Cerebellar nuclear complex (tissue), 1 donor: ENCODE measurements at places on chromosomes 13 and 19.

GRCh38 chr13:99227331-99227900, 26.8 kb downstream of the UBAC2 start:
- DNase-seq: no peak

DNA sequence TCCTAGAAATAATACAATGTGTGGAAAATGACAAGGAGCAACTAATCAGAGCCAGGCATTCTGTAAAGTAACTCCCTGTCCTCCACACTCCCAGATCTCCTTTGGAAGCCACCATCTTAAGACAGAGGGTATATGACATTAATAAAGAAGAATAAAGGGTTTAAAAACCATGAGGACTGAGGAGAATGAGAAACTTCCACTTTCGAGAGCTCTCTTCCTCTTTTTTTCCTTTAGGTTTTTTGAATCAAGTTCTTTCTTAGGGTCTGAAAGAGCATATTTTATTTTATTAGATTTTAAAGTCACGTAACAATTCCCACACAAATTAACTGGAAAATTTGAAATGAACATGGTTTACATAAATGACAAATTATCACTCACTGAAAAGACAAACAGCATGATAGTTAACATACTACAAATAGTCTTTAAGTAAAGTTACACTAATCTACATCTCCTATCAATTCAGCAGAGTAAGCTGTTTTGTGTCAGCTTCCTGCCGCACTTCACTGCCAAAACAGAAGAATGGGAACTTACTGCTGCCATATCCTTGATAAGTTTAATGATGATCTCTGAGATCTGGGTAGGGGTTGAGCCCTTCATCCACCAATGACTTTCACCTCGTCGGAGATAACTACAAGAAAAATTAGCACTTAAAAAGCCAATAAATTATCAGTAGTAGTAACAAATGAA, 38.6 kb upstream of the FBXL3 start:
- DNase-seq: no peak

DNA sequence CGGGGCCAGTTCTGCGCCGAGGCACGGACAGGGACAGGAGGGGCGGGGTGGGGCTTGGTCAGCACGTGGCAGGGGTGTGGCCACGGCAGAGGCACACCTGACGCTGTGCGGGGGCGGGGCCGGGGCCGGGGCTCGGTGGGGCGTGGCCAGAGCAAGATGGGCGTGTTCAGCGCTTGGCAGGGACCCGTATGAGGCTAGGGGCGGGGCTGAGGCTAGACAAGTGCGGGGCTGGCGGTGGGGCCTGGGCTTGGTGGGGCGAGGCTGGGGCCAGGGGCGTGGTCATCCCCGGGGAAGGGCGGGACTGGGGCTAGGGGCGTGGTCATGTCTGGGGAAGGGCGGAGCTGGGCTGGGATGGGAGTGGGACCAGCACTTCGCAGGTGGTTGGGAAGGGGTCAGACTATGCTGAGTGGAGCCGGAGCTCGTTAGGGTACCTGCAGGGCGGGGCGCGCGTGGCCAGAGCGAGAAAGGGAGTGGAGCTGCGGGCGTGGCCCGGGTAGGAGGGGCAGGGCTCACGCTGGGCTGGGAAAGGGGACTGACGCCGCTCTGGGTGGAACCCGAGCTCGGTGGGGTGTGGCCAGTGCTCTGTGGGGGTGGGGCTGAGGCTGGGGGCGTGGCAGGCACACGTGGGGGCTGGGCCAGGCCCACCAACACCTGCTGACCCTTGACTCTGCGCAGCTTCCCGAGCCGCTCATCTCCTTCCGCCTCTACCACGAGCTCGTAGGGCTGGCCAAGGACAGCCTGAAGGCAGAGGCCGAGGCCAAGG, 12.8 kb downstream of the POLR2E start:
- DNase-seq: no peak

DNA sequence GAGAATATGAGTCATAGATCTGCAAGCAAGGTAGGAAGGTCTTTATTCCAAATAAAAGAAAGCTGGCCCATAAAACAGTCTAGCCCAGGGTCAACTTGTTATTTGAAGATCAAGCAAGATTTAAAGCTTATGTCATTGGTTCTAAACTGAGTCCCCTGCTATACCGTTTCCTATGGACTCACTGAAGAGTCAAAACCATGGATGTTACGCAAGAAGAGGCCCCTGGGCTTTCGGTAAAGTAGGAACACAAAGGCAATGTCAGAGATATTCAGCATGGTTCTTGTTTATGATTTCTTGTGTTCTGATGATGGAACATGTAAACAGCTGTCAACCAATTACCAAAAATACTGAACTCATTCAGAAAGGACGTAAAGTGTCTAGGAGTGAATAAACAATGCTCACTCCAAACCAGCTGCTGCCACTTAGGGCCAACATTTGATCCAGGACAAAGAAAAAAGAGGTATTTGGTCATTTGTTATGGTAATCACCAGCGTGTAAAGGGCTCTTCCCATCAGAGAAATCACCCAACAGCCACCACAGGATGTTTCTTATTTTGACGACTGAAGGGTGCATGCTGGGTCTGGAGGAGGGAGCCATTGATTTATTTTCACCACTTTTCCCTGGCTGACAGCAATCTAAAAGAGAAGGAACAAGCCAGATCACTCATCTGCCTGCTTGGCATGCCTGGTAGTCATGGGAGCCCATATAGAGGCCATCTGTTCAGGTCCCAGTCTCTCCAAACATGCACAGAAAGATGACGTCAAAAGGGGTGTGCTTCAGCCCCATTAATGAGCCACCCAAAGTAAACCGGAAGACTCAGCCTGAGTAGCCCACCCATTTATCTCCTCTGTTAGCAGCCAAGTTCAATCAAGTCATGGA, 68.3 kb downstream of the FGF14 start:
- DNase-seq: no peak
